ENCODE measurements at places on chromosomes 16 and 17.

DNA sequence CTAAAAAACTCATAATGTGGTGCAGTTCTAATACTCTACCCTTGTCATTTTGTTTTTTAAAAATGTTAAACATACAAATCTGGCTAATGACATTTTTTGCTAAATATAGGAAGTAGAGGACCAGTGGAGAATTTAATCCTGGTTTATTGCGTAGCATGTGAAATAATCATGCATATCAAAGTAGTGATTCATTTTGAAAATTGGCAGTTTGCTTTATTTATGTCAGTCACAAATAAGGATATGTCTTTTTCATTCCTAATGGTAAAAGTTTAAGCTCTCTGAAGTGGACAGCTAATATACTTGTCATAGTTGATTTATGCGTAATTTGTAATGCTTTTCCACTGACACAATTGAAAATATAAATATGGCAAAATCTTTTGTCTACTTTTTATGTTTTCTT lies 224.2 kb downstream of the BCAS3 start:
- peak; percentile 8 for DNase-seq

DNA sequence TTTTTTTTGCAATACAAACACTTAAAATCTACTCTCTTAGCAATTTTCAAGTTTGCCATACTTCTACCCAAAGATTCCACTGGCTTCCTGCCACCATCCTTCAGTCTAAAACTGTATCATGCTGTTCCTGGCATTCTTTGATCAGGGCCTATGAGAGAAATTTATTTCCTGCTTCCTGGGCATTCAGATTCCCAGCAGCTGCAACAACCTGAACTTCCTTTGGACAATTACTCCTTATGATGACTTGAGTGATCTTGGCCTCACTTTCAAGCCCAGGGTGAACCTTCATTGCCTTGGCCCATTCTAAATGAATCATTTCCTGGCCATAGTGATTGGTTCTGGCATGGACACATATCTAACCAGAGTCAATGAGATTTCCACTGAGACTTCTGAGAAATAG lies 18.0 kb upstream of the MON1B start:
- DNase-seq = no peak

- no peak for DNase-seq
Observed at GRCh38 chr17:33745047-33745760, 452.1 kb upstream of the ASIC2 start.

GRCh38 chr17:72792771-72793170 lies 299.7 kb downstream of the SLC39A11 start:
- no peak for DNase-seq

GRCh38 chr17:29593591-29594518 lies 923 bp downstream of the ANKRD13B start:
- DNase-seq = no peak

DNA sequence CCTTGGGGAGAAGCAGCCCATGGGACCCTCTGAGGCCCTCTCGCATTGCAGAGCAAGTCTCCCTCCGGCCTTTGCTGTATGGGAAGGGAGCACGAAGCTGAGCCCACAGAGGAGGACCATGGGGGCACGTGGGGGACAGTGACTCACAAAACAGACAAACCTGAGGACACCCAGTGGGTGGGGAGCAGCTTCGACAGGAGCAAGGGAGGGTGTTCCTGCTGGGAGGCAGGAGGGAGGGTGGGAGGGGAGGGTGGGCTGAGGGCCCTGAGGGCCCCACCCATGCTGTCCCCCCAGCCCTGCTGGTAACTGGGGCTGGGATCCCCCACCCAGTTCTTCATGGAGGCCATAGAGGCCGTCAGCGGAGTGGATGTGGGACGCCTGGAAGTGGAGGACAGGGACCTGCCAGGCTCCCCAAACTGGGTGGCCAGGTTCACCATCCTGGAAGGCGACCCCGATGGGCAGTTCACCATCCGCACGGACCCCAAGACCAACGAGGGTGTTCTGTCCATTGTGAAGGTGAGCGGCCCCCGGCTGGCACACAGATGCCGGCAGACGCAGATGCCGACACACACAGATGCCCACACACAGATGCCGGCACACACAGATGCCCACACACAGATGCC lies 12.5 kb downstream of the SLC22A31 start:
- DNase-seq = no peak

- no peak for DNase-seq
Observed at GRCh38 chr16:57756424-57757325, 21.1 kb downstream of the KATNB1 start.

DNA sequence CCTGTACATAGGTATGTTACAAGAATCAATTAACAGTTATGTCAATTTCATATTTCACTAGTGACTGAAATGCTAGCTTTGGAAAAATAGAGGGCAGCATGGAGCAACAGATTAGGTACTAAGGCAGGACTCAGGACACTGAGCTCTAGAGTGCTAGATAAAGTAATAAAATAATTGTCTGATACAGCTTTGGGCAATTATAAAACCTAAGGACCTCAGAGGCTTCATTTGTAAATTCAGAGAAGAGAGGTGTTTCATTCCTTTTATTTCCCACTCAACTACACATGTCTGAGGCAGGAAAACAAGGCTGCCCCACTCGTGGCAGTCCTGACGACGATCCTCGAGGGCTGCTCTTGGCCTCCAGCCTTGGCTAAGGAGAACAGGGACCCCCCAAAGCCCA lies 81.5 kb downstream of the CA4 start:
- no peak for DNase-seq

DNA sequence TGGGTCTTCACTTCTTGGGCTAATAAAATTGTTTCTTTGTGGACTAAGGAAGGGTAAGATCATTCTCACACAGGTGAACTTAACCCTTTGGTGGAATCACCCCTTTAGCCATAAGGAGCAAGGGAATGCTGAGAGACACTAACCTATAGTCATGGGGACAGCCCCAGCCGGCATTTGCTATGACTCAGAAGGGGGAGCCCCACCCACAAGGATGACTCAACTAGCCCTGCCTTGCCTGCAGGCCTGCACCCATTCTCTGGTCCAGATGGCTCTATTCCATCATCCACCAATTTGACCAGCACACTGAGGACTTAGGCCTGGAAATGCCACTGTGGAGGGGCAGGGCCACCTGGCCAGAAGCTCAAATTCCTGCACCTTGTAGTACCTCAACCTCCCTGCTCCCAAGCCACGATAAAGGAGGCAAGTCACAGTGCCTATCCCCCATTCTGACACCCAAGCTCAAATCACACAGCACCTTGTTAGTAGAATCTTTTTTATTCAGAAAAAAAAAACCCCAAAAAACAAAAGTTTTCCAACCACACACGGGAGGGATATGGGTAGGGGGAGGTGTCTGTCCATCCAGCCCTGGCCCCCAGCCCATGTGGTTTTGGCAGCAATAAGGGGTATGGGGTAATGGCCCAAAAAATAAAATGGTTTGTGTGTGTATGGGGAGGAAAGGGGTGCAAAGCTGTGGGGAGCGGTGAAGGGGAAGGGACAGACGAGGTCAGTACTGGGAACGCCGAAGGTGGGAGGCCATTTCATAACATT lies 3.0 kb downstream of the PFN1 start:
- DNase-seq = peak; percentile 68

DNA sequence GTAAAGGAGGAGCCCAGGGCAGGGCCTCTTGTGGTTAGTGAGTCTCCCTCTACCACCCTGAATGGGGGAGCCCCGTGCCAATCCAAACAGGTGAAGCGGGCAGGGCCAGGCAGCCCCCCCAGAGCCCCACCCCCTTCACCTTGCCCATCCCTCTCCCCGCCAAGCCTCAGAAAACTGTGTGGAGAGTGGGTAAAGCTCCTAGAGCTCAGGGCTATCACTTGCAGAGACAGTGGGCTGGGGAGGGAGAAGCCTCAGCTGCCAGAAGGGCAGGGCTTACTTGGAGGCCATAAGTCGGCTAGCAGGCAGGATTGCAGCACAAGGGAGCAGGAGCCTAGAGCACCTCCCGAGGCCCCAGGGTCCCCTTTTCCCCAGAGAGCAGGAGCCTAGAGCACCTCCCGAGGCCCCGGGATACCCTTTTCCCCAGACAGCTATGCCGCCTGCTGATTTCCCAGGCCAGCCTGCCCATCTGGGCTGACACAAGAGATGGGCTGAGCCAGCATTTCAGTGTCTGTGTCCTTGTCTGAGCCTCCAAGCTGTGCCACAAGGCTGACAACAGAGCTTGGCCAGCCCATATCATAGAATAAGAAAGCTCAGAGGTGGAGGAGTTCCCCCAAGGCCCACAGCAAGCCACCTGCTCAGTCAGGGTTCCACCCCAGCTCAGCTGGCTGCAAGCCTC lies 6.7 kb upstream of the KRT14 start:
- no peak for DNase-seq

GRCh38 chr17:9900784-9901183 lies 4.3 kb downstream of the RCVRN start:
- peak; percentile 73 for DNase-seq

Data from GM04503 (cell line).